ENCODE measurements at places on chromosomes 11 and 22.

DNA sequence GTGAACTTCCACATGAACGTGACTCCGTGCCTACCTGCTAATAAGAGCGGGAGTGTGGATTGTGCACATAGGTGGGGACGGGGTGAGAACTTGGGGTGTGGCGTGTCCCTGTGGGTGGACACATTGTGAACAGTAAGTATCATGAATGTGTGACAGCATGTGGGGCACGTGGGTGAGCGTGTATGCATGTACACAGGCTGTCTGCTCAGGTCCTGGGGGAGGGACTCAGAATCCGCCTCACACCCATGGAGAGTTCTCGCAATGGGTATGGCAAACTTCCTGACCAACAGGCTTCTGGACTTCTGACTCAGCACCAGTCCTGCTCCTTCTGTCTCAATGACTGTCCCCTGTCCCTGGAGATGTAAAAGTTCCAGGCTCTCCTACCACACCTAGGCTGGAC, 222.9 kb downstream of the ST3GAL4 start:
- no peak for DNase-seq

GRCh38 chr11:82996966-82997606, 74.6 kb downstream of the RAB30 start:
- no peak for DNase-seq

- DNase-seq: no peak
These were observed 1323.6 kb downstream of the TBC1D22A start for GRCh38 chr22:48085901-48086645.

DNA sequence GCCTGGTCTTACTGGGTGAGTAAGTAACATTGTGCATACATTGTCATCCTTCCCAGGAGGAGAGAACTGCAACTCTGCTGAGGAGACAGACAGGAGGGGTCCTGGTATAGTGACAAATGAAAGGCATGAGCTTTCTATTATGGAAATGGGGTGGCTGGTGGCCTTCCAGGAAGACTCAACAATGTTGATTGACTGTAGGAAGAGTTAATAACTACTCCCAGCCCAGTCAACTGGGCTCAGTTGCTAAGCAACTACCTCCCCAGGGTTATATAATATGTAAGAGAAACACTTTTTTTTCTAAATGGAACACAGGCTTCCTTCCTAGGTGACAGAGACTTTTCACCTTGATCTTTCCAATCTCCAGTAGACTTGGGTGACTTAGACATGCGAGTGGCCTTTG, 28.2 kb downstream of the SEZ6L start:
- DNase-seq: no peak

GRCh38 chr11:57417056-57417455, 9.9 kb downstream of the SLC43A3 start:
- DNase-seq: no peak

DNA sequence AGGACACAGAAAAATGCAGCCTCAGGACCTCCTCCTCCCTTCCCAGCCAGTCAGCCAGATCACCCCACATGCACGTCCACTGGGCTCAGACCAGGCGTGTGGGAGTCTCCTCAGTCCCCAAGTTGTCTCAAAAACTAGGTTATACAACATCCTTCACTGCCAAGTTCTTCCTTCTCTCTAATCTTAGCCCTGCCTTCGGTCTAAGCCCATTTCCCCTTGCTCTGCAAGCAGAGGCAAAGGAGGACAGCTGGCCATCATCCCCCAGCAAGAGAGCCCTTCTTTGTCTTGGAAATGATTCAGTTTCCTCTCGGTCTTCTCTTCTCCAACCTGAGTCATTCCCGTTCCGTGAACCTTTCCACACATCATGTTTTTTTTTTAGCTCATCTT, 14.0 kb upstream of the NRGN start:
- no peak for DNase-seq

DNA sequence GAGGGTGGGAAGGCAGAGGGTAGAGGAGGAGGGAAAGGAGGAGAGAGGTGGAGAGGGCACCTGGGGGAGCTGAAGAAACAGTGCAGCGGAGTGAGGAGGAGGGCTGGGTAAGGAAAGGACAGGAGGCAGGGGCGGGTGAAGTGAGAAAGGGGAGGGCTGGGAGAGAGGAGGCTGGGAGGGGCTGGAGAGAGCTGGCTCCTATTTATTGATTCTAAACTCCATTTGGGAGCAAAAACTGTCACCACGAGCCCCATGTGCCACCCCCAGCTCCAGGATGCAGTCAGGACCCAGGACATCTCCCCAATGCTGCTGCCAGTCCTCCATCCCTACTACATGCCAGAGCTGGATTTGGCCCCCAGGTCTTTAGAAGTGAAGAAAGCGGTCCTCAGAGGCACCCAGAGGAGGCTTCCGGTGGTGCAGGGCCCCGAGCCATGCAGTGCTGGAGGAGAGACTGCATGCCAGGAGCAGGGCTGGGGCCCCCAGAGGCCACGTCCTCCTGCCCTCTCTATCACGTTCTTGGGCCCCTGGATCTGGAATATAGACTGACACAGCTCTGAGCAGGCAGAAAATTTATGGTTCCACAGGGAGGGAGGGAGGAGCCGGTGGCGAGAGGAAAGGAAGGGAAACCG, 53.7 kb downstream of the SLC22A12 start:
- no peak for DNase-seq

DNA sequence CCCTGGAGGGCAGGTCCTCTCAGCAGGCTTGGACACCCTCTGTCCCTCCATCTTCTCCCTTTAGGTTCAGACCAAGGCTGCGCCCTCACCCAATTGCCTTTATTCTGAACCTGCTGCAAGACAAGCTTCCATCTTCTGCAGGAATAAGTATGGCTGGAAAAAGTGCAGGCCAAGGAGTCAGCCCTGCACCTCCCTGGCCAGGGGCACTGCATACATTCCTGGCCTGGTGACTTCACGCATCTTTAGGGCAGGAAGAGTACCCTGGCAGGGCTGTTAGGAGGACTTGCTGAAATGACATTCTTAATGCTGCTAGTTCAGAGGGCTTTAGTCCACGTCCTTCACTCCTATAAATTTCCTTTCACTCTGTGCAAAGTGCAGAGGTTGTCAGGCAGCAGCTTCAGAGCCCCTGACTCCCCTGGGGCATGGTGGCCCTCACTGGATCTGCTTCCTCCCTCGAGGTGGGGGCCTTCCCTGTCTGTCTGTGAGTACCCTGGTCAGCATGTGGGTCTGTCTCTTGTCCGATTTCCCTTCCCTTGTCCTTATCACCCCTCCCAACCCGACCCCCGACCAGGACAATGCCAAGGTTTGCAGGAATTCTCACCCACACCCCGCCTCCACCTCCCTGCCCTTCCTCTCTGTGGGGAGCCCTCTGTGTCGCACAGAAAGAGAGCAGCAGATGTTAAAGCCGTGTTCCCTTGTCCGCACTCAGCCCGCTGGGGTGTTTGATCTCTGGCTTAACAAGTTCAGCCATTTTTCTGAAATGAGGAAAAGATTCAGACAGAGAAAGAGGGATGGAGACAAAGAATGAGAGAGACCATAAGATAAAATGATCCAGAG, 124.5 kb upstream of the SYT13 start:
- no peak for DNase-seq

- DNase-seq: no peak
These were observed 86.2 kb downstream of the GALNT18 start for GRCh38 chr11:11535611-11536010.

DNA sequence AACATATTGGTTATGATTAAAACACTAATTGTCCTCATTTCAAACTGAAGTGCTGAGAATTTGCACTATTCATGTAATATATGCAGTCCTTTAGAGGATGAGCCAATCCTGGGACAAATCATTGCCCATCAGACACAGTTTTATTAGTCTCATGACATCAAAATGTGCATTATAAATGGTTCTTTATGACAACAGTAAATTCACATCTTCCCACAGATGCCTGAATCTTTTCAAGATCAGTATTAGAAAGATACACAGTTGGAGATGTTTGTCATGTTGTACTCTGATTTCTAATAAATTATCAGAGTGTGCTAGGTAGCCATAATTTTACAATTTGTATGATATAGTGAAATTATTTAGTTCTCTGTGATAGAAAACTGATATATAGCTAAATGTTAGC, 813.5 kb downstream of the FAM181B start:
- no peak for DNase-seq

GRCh38 chr11:2996976-2997375, 4.8 kb upstream of the NAP1L4 start:
- no peak for DNase-seq

GRCh38 chr11:108733479-108734116, 68.7 kb downstream of the DDX10 start:
- no peak for DNase-seq

GRCh38 chr11:20035701-20036601, 124.3 kb downstream of the DBX1 start:
- peak; percentile 86 for DNase-seq

GRCh38 chr11:60375316-60375715, 3.0 kb upstream of the MS4A7 start:
- DNase-seq: no peak

DNA sequence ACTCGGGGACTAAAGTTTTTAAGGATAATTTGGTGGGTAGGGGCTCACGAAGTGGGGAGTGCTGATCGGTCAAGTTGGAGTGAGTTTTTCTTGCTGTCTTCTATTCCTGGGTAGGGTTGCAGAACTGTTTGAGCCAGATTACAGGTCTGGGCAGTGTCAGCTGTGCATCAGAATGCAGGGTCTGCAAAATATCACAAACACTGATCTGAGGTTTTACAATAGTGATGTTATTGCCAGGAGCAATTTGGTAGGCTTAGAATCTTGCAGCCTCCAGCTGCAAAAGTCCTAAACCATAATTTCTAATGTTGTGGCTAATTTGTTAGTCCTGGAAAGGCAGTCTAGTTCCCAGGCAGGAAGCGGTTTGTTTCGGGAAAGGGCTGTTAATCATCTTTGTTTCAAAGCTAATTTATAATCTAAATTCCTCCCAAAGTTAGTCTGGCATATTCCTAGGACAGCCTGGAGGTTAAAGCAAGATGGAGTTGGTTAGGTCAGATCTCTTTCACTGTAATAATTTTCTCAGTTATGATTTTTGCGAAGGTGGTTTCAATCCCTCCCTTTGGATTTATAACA, 39.7 kb upstream of the CALCA start:
- no peak for DNase-seq

GRCh38 chr11:62664405-62665074, 470 bp downstream of the C11orf98 start:
- DNase-seq: peak; percentile 22

DNA sequence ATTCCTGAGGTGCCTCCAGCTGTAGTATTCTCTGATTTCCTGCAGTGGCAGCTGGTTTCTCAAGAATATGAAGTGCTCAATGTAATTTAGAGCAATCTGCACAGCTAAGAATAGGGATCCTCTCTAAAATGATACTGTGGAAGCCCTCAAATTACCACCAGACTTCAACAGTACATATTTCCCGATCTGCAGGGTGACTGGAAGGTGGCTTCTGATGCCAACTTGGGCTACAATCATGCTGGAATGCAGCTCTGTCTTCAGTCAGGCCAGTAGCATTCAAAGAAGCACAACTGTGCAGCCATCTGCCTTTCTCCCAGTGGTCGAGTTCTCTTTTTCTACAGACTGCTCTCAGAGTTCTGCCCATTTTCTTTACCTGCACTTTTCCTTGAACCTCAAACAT, 55.5 kb upstream of the CD5 start:
- no peak for DNase-seq

- DNase-seq: no peak
These were observed 81.7 kb upstream of the APOA1 start for GRCh38 chr11:116918925-116919655.

DNA sequence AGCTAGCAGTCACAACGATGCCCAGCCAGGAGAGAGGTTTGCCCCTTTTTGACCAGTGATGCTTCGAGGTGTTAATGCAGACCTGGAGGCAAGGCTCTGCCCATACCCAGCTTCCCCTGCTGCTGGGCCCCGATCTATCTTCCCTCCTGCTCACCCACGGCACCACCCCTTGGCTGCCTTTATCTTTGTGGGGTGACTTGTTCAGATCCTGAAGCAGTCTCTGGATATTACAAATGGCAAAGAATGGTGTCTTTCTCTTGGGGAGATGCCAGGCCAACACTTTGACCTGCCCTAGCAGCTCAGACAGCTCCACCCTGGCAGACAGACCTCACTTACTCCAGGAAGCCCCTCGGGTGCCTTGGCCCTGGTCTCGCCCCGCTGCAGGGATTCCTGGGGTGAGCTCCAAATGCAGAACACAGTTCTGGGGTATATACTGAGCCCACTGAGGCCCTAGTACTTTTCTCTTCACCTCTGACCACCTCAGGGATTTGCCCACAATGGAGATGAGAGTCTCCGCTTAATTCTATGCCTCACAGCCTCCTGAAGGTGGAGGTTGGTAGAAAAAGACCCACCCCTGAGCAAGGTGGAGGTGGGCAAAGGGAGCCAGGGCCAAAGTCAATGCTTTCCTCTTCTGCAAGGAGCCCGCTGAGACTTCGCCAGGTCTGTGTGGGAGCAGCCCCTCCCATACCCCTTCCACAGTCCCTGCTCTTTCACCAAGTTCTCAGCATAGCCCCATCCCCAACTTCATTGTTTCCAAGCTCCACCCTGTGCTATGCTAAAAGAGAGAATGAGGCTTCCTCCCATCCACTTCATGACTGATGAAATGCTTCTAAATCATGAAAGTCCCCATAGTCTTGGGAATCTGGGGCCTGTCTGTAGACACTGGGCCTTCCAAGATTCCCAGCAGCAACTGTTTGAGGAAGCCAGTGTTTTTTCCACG, 11.1 kb upstream of the ST3GAL4 start:
- DNase-seq: no peak

DNA sequence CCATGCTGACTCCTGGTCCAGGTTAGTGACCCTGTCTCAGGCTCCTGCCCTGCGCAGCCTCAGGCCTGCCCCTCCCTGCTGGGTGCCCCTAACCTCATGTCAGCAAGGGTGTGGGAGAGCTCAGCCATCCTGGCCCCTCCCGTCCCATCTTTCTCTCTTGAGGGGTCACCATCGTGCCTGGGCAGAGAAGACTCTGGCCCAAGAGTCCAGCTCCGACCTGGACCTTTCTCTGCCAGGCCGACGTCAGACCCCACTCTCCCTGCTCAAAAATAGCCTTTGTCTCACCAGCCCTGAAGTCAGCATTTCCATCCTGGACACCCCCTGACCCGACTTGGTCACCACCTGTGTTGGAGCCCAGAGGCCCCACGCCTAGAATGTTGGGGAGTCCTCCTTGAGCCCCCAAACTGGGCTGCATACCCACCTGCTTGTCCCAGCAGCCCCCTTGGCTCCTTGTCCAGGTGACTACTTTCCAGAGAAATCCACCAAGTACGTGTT, 4.9 kb downstream of the SCGB1C1 start:
- no peak for DNase-seq

DNA sequence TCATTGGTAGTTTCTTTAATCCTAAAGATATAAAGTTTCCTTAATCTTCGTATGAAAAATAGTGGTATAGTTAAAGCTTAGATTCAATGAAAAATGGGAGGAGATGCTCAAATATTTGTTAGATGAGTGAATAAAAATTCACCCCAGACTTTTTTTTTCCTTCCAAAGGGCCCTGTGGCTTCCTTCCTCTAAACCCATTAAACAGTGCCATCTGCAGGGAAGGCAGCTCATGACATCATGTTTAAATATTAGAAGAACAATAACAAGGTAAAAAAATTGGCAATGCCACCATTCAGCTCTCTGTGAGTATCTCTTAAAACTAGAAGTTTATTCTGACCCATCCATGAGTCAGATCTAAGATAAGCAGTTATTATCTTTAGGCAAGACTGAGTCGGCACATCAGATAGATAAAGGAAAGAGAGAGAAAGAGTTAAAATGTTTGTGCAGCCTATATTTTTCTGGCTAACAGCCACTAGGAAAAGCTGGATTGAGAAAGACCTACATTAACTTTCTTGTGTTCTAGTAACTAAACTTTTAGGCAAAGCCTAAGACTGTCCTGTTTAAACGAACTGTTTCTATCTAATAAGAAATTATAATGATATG, 19.1 kb upstream of the OOSP1 start:
- DNase-seq: no peak
